ENCODE measurements at places on chromosomes 5 and 9. TPM values are rescaled to one million over a fixed set of nuclear protein-coding genes. Genes with fewer than 3 reads are reported as not detected.

C9 gene
- total RNA-seq, result 0.16 TPM

ANKRD18A gene
- total RNA-seq, result not detected

FAM219A gene
- total RNA-seq, result 2.8 TPM

SPINK7 gene
- total RNA-seq, result not detected

SPATA31E1 gene
- total RNA-seq, result not detected

RNF224 gene
- 0.09 TPM for total RNA-seq

ANKRD31 gene
- 0.09 TPM for total RNA-seq

CDC25C gene
- total RNA-seq, result 0.26 TPM

ASPN gene
- 11.2 TPM for total RNA-seq

PCA3 gene
- 0.26 TPM for total RNA-seq

ITGA2 gene
- 8.3 TPM for total RNA-seq

TAF11L9 gene
- not detected for total RNA-seq

RECK gene
- 42.3 TPM for total RNA-seq

CA9 gene
- 0.86 TPM for total RNA-seq

WDR38 gene
- not detected for total RNA-seq

AQP3 gene
- total RNA-seq, result 6.6 TPM

STC2 gene
- total RNA-seq, result 727 TPM

ABITRAM gene
- total RNA-seq, result 3.9 TPM

ATP10B gene
- not detected for total RNA-seq

ORM2 gene
- total RNA-seq, result not detected

KIAA1958 gene
- 0.34 TPM for total RNA-seq

All from bronchial smooth muscle cell (primary cell).